ENCODE measurements at places on chromosomes 4 and X.

GRCh38 chrX:42117318-42117717, 194.0 kb upstream of the CASK start:
- DNase-seq: no peak

DNA sequence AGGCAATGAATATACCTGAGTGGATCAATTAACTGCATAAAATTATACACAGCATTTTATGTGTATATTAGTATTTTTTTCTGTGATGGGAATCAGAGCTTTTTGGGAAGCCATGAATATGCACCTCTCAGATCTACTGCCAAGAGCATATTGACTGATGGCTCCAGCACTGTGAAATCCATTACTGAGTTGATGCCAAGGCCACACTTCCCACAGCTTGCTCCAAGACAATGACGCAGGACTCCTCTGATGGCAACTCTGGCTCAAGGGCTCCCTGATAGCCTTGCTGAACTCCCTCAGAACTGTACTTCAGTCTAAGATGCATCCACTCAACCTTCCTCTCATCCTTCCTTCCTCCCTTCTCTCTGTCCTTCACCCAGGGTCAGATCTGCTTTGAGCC, 82.7 kb downstream of the OTC start:
- DNase-seq: no peak

DNA sequence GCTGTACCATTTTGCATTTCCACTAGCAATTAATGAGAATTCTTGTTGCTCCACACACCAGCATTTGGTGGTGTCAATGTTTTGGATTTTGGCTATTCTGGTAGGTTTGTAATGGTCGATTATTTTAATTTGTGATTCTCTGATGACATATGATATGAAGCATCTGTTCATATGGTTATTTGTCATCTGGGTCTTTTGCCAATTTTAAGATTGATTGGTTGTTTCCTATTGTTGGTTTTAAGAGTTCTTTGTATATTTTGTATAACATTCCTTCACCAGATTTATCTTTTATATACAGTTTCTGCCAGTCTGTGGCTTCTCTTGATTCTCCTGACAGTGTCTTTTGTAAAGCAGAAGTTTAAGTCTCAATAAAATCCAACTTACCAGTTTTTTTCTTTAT, 18.5 kb upstream of the BDH2 start:
- DNase-seq: no peak

GRCh38 chr4:176752191-176752749, 40.5 kb downstream of the VEGFC start:
- no peak for DNase-seq

- DNase-seq: no peak
Measured at GRCh38 chr4:112111306-112111705, 33.9 kb upstream of the FAM241A start.

DNA sequence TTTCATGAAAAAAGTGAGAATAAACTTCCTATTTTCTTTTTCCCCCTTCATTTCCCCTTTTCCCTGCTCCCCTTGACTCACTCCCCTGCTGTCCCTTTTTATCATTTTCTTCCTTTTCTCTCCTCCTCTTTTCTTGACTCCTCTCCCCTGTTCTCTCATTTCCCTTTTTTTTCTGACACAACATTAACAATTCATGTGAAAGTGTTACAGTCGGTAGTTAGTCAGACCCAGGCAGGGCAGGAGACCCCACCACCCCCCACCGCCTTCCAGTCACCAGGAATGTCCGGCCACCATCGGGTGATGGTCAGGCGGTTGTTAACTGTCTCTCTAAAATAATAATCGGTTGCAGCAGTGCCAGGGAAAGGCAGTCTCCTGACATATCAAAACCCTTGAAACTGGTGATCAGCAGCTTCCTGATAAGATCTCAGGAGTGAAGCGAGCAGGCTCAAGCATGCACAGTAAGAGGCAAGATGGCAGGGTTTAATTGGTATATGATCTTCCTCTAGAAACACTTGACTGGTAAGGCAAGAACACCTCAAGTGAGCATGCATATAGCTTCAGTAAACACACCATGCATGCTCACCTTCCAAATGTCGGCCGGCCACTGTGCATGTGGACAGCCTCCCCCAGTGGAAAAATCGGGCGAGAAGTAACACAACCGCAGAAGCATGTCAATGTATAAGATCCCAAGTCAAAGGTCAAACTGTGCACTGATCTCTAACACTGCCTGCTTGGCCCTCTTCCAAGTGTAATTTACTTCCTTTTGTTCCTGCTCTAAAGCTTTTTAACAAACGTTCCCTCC, 191.4 kb downstream of the NDST4 start:
- DNase-seq: no peak

DNA sequence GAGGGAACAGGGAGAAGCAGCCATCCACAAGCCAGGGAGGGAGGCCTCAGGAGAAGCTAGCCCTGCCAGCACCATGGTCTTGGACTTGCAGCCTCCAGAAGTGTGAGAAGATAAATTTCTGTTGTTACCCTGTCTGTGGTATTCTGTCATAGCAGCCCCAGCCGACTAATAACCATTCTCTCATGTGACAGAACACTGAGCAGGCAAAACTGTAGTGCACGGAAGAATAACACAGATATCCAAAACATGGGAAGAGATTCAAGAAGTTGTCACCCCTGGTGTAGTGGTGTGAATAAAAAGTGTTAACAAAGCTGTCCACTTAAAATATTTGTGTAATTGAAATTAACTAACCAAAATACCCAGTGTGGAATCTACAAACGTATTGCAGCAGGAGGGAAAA, 265.0 kb downstream of the ARHGAP10 start:
- no peak for DNase-seq

DNA sequence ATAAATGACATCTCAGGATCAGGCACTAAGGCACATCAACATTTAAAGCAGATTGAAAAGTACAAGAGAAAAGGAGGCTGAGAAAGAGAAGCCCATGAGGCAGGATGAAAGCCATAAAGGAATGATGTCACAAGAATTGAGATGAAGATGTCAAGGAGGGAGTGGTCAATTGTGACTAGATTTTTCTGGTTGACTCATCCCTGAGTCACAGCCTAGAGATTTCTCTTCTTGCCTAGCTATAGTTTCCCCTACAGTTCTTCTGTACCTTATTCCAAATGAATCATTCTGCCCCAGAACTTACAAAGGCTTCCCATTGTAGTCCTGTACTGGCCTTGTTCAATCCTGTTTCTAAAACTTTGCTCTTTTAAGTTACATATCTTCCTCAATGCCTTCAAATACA, 3.4 kb upstream of the USP53 start:
- no peak for DNase-seq

DNA sequence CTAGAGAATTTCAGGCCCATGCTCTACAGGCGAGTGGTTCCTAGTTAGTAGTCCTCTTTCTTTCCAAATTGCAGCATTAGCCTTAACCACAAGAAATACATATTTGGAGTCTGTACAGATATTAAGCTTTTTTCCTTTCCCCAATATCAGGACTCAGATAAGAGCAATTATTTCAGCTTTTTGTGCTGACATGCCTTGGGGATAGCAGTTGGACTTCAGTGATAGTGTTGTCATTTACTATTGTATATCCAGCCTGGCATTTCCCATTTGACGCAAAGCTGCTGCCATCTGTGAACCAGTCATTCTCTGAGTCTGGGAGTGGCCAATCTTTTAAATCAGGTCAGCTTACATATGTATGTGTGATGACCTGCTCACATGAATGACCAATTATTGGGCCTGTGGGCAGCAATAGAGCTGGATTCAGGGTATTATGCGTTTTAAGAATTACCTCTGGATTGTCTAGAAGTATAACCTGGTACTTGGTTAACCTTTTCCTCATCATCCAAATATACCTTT, 6.8 kb upstream of the CEP135 start:
- DNase-seq: no peak

DNA sequence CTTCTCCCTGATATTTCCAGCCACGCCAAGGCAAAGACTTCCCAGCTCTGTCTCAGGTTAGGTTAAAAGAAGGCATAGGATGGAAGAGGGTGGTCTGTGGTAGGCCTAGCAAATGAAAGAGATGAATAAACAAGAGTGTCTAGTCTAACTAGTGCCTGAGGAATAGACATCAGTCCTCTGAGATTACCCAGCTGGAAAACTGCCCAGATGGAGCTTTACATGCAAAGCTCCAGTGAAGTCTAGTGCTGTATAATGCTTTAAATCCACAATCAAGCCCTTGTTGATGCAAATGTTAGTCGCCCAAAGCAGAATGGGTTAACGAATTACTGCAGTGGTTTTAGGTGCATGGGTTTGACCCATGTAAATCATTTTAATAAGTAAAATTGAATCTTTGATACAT, 24.8 kb upstream of the GUCY1B1 start:
- DNase-seq: no peak

DNA sequence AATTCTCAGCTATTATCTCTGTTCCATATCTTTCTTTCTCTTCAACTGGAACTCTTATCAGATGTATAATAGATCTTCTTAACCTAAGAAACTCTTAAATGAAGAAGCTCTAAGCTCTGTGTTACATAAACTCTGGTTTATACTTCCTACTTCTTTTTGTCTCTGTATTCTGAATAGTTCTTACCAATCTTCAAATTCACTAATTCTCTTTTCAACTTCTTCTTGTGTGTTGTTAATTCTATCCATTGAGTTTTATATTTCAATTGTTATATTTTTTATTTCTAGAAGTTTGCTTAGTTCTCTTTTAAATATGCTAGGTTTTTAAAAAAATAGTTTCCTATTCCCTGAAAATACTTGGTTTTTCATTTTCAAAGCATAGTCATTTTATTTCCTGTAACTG, 13.2 kb upstream of the MMAA start:
- DNase-seq: no peak

- DNase-seq: no peak
Measured at GRCh38 chr4:112926819-112927218, 122.6 kb upstream of the ANK2 start.

- DNase-seq: no peak
Measured at GRCh38 chrX:50098241-50098640, 102.6 kb downstream of the AKAP4 start.

All from renal cortex interstitium (tissue), 15 donors.